Endodermal cell (in vitro differentiated cells): ENCODE measurements at places on chromosomes 3 and 15. TPM values are rescaled to one million over a fixed set of nuclear protein-coding genes. Genes with fewer than 3 reads are reported as not detected.

MORC1 gene
- not detected in 2 replicates for total RNA-seq

HYAL1 gene
- total RNA-seq = 1.2 to 2.1 TPM (median 1.8 TPM) in 3 replicates

PARP15 gene
- total RNA-seq = 0.18 and 0.27 TPM in 2 replicates

ZNF80 gene
- total RNA-seq = not detected in 2 replicates

PTPRG gene
- 61.8 to 80.9 TPM (median 76.5 TPM) in 3 replicates for total RNA-seq

ADAMTSL3 gene
- total RNA-seq = 1.7 to 3.7 TPM (median 3.4 TPM) in 3 replicates

RBP2 gene
- not detected in 2 replicates for total RNA-seq

CLDN18 gene
- total RNA-seq = 0.13 and 0.20 TPM in 2 replicates

C15orf62 gene
- 0.46 to 1.0 TPM (median 0.53 TPM) in 3 replicates for total RNA-seq

LNP1 gene
- total RNA-seq = 4.3 and 5.0 TPM in 2 replicates

UNC13C gene
- total RNA-seq = 19.9 to 32.2 TPM (median 20.3 TPM) in 3 replicates

TPRG1 gene
- 0.38 to 0.88 TPM (median 0.69 TPM) in 3 replicates for total RNA-seq

IMPG2 gene
- total RNA-seq = 0.07 to 0.21 TPM (median 0.18 TPM) in 3 replicates

GRCh38 chr15:93040288-93041158, 48.5 kb downstream of the RGMA start:
- DNase-seq = no peak

GRCh38 chr15:34799149-34800101, 4.1 kb upstream of the ACTC1 start:
- peak; percentile 71 for DNase-seq

DNA sequence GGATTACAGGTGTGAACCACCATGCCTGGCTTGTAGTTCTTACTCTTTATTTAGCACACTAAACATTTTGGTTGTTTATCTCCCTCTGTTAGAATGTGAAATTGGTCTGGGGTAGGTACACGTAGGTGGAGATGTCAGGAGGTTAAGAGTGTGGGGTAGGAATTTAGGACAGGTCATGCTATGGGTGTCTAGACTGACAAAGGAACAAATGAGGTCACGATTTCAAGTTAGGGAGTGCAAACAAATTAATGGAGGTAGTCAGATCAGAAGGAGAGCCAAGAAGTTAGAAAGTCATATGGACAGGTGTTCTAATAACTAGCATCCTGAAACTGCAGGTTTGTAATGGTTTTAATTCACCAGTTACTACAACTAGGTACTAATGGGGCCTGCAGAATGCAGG, 19.8 kb downstream of the CDV3 start:
- no peak for DNase-seq

GRCh38 chr3:186361246-186361761, 730 bp downstream of the DGKG start:
- DNase-seq = peak; percentile 71

DNA sequence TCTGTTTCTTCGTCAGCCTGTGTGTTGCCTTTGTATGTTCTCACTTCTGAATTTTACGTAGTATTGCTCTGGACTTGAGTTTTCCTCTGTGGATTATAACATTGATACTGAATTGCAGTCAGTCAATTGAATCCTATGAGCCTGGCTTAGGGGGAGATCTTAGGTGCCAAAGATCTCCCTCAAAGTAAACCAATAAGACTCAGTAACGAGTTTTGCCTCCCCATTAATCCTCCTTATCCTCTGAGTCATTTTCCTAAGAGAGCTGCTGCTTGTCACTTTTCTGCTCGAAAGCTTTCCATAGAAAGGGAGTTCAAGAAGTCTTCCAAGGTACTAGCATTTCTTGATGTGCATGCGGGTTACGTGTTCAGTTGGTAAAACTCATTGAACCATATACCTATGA, 126.4 kb downstream of the CHDH start:
- DNase-seq = peak; percentile 27

- DNase-seq = no peak
Observed at GRCh38 chr15:45674677-45675076, 39.8 kb downstream of the SQOR start.

DNA sequence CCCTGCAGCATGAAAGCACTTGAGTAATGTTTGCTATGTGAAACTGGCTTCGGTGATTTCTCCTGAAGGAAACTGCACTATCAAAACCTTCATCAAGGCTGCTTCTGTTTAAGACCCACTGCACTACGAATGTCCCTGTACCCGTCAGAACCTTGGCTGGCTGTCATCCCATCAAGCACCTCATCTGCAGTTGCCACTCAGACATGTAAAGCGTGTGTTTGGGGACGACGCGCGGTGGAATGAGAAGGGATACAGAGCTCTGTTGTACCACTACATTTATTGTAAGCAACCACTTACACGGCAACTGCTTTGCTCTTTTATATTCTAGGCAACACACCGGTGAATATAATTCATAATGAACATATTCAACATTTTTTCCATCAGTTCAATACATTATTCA, 147.6 kb downstream of the TIGIT start:
- DNase-seq = no peak

DNA sequence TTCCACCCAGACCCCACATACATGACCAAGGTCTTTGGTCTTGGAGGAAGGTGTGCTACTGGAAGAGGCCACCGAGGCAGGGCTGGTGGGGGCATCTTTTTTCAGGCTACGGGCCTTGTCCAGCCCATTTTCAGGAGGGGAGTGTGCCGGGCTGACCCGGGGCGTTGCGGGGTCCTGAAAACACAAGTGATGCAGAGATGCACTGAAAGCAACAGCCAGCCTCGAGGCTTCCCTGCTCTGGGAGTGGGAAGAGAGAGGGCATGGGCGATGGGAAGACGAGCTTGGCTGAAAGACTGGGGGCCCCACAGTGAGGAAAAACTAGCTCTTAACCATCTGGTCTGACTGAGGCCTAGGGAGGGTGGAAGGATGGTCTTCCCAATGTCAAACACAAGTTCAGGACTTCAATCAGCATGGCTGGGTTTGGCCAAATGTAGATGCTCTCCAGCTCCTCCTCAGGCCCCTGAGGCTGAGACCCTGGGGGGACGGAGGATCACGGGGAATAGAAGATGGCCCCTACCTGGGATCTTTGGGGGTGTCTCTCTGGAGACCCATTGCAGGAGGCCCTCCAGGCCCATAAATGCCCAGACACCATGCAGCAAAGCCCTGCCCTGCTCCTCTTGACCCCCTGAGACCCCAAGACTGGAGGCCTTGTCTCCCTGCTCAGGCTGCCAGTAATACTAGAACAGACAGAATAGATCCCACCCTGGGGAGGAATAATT, 38.9 kb downstream of the TLE3 start:
- DNase-seq = no peak

- peak; percentile 71 for DNase-seq
Observed at GRCh38 chr15:73388256-73388781, 19.6 kb upstream of the HCN4 start.

GRCh38 chr3:110708156-110708555, 363.5 kb upstream of the NECTIN3 start:
- DNase-seq = no peak

DNA sequence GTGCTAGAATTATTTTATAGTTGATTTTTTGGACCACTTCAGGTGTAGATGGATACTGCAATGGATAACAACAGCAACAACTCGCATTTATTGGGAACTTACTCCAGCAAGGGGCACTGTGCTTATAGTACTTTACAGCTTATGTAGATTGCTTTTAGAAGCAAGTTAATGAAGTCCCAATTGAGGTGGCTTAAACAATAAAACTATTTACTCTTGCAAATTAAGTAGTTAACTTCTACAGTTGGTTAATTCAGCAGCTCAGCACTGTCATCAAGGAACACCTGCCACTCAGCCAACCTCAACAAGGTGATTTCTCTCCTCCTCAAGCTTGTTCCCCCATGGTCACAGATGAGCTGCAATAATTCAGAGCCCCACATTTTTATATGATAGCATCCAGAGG, 124.1 kb downstream of the RASA2 start:
- DNase-seq = no peak

DNA sequence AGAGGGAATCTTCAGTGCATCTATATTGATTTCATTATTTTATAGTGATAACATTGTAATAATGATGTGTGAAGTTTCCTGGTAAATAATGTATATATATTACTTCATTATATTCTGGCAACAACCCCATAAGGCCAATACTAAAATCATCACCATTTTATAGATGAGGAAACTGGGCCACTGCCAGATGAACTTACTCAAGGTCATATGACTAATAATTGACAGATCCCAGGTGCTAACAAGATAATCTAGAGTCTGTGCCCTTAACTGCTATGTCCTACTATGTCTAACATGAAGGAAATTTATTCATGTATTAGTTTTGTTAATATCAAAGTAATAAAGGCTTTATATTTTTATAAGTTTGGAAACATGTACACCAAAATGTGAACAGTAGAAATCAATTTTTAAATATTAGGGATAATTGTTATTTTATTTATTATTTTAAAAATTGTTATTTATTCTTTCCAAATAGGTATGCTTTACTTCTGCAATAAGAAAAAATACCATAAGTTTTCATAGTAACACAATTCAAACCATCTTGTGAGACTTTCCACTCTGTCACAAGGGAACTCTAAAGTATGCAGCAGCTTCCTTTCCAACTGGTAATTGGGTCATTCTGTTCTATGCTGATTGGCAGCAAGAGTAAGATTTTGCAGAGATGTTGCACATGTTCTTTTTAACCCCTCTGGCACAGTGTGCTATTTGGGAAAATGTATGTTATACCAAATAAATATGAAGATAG, 90.8 kb upstream of the CMC1 start:
- DNase-seq = no peak

- DNase-seq = no peak
Observed at GRCh38 chr3:9746330-9746729, 3.4 kb upstream of the OGG1 start.

DNA sequence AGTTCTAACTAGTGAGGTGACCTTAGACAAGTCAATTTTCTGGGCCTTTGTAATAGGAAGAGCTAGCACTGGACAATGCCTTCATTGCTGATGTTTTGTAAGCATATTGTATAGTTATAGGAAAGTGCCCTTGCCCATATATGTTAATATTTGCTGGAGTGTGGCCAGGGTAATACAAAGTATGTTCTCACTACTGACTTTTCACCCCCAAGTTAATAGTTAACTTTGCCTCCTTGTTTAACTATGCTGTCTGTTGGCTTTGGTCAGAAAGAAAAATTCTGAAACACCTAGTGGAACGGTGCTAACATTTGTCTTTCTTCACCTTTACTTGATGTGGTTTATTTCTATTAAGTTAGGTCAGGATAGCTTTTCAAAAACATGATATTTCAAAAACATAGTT, 287.4 kb upstream of the CTNNB1 start:
- DNase-seq = no peak

- no peak for DNase-seq
Observed at GRCh38 chr15:25054943-25055342, 100.2 kb downstream of the SNRPN start.

GRCh38 chr15:32651229-32651837, 9.8 kb downstream of the SCG5 start:
- peak; percentile 92 for DNase-seq

DNA sequence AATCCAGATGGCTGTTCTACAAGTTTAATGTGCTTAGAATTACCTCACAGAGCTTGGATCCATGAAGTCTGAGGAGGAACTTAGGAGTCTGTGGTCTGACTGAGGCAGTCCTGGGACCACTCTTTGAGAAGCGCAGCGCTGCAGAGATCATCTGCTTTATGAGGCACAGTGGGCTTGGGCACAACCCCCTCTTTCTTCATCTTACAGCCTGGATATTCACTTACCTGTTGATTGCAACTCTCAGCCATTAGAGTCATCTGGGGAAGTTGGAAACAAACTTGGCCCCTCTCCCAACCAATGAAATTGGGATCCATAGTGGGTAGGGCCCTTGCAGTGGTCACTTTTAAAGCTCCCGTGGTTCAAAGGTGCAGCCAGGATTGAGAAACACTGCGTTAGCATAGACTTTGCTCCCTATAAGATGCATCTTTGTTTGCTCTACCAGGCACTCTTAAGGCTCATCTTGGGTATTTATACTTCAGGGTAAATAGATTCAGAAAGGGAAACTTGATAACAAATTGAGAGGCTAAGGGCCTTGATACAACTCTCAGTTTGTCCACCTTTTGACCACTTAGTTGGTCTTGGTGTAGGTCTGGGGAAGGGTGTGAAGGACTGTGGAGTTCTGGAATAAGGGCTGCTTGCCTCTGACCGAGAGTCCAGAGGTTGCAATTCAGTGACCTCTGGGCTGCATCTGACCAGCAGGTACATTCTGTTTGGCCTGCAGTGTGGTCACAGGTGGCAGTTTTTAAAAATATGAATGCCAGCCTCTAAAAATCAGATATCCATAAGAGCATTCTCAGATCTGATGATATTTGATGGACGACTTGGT, 22.8 kb downstream of the FEM1B start:
- no peak for DNase-seq
